ENCODE measurements at places on chromosomes 7 and 10.

DNA sequence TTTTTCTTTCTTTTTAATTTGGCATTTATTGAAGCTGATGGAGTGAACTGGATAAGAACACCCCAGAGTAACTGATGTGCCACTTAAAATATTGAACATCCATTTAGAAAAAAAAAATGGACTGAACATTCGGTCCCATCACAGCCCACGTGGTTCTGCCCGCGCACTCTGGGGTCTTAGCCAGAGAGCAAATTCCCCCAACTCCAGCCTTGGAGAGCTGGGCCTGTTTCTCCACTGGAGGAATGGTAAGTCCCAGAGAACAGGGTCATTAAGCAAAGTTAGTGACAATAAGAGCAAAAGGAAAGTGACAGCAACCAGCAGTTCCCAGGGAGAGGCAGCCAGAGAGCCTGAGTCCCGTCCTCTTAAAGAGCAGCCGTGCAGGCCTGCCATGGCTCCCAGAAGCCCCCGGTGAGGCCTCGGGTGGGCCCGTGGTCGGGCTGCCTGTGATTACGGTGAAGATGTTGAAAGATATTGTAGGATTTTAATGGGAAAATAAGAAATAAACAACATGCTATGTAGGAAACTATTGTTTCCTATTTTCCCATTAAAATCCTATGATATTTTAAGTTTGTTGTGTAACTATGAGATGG, 487.9 kb upstream of the MKI67 start:
- H3K27me3 ChIP-seq = no peaks in the 10 kb centered on the region
- no peak overlapping the region for H3K27ac ChIP-seq
- no peaks in the 10 kb centered on the region for H3K4me1 ChIP-seq
- no peak overlapping the region for H3K4me3 ChIP-seq
- DNase-seq = no peak

- peaks cover 27% of the 10 kb centered on the region for H3K27me3 ChIP-seq
- H3K4me1 ChIP-seq = no peaks in the 10 kb centered on the region
Observed at GRCh38 chr10:118953598-118954393, 75.7 kb upstream of the NANOS1 start.

- no peak overlapping the region for H3K4me3 ChIP-seq
- peaks cover 4% of the 10 kb centered on the region for H3K4me1 ChIP-seq
- no peak for DNase-seq
- H3K36me3 ChIP-seq = no peaks in the 10 kb centered on the region
Observed at GRCh38 chr7:41931263-41931646, 228.4 kb upstream of the INHBA start.

DNA sequence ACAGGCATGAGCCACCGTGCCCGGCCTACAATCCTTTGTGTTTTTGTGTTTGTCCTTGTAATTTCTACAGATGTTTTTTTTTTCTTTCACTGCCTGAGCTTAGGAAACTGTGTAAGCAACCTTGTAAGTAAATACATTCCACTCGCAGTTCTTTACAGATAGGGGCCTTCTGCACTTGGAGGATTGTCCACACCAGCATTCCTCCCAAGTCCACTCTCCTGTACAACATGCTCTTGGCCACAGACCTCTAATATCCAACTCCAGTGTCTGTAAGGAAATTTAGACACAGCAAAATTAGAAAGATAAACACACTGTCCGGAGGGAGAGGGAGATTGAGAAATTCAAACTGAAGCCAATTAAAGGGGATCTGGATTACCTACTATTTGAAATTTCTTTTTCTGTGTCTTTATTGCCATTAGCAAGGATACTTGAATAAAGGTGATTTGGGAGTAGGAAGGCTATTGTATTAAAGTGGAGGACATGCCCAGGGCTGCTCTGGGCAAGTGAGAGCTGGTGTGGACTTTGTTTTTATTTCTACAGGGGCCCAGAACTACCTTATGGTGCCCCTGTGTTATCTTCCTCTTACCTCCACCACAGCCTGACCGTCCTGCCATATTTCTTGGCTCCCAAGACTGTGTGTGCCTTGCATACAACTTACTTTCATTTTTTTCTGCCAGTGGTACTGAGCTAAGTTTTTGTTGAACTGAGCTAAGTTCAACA, 9.7 kb downstream of the MXI1 start:
- peaks cover 19% of the 10 kb centered on the region for H3K4me1 ChIP-seq
- H3K4me3 ChIP-seq = no peak overlapping the region
- H3K36me3 ChIP-seq = peaks cover 4% of the 10 kb centered on the region
- H3K27me3 ChIP-seq = peaks cover 10% of the 10 kb centered on the region

GRCh38 chr10:36017137-36017536, 375.0 kb upstream of the FZD8 start:
- H3K4me1 ChIP-seq = no peaks in the 10 kb centered on the region
- H3K27ac ChIP-seq = no peak overlapping the region
- H3K27me3 ChIP-seq = no peaks in the 10 kb centered on the region
- peaks cover 3% of the 10 kb centered on the region for H3K36me3 ChIP-seq
- H3K4me3 ChIP-seq = no peak overlapping the region

DNA sequence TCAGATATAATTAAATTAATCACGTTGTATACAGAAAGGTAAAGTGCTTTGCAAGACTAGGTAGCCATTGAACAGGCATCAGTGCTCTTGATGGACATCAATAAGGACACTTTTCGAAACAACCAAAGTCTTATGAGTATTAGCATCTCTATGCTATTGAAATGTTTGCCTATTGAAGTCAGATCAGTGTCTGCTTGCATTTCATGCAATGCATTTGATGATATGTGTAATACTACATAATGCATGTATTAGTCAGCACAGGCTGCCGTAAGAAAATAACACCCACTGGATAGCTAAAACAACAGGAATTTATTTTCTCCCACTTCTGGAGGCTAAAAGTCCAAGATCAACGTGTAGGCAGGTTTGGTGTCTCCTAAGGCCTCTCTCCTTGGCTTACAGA, 209.3 kb upstream of the PLXDC2 start:
- no peak overlapping the region for H3K27ac ChIP-seq
- no peak overlapping the region for H3K4me3 ChIP-seq
- no peak for DNase-seq
- H3K27me3 ChIP-seq = no peaks in the 10 kb centered on the region
- no peaks in the 10 kb centered on the region for H3K4me1 ChIP-seq
- H3K36me3 ChIP-seq = no peaks in the 10 kb centered on the region

- H3K4me1 ChIP-seq = peaks cover 4% of the 10 kb centered on the region
- no peak for DNase-seq
- H3K4me3 ChIP-seq = no peak overlapping the region
Observed at GRCh38 chr7:99840136-99840869, 12.5 kb downstream of the CYP3A43 start.

DNA sequence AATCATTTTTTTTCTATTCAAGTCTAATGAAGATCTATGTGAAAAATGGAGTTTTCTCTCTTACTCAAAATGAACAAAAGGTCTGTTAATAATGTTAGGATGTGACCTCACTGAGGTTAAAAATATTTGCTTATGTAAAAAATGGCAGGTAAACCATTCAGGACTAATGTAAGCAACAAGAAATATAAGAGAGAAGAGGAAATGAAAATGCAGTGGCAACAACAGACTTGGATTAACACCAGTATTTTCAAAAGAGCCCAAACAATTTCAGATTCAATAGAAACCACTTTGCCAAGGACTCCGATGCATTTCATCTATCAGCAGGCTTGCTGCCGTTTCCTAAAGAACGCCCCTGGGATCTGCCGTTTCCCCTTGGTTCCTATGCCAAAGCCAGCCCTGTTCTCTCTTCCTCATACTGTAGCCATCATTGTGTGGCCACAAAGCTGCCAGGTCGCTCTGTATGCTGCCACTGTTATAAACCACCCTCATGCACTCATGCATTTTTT, 66.4 kb downstream of the MTURN start:
- no peaks in the 10 kb centered on the region for H3K27me3 ChIP-seq
- peaks cover 2% of the 10 kb centered on the region for H3K36me3 ChIP-seq
- H3K4me3 ChIP-seq = no peak overlapping the region
- DNase-seq = no peak

- no peak for DNase-seq
- no peaks in the 10 kb centered on the region for H3K36me3 ChIP-seq
- no peaks in the 10 kb centered on the region for H3K27me3 ChIP-seq
- H3K4me3 ChIP-seq = no peak overlapping the region
- no peaks in the 10 kb centered on the region for H3K4me1 ChIP-seq
Observed at GRCh38 chr10:109219935-109220605, 703.2 kb downstream of the XPNPEP1 start.

DNA sequence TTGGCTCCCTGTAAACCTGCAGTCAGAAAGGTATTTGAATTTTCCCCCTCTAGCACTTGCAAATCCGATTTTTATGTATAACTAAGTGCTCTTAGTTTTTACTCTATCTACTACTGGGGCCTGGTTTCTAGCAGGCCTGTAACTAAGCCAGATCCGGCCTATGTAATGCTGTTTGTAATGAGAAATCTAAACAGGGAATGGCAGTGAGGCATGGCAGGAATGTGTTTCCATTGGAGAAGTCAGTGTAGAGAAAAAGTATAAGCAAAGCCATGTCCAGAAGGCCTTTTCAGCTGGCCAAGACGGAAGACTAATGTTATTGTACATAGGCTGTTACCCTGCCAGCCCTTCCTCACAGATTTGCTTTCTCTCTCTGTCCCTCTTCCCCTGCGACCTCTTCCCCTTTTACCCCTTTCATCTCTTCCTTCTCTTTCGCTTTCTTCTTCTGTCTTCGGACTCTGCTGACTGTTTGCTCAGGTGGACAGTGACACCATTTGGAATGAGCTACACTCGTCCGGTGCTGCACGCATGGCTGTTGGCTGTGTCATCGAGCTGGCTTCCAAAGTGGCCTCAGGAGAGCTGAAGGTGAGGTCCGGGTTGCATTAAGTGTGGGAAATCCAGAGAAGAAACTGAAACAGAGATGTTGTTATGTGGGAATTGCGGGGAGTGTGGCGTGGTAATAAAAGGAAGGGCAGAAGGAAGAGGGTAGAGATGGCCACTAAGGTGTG, 297.5 kb downstream of the HDAC9 start:
- no peaks in the 10 kb centered on the region for H3K36me3 ChIP-seq
- no peak overlapping the region for H3K27ac ChIP-seq
- H3K4me1 ChIP-seq = no peaks in the 10 kb centered on the region
- H3K4me3 ChIP-seq = no peak overlapping the region
- no peaks in the 10 kb centered on the region for H3K27me3 ChIP-seq

GRCh38 chr7:25574828-25575227, 346.5 kb upstream of the NPVF start:
- peaks cover 35% of the 10 kb centered on the region for H3K27me3 ChIP-seq
- no peak overlapping the region for H3K27ac ChIP-seq
- no peak overlapping the region for H3K4me3 ChIP-seq
- DNase-seq = no peak

DNA sequence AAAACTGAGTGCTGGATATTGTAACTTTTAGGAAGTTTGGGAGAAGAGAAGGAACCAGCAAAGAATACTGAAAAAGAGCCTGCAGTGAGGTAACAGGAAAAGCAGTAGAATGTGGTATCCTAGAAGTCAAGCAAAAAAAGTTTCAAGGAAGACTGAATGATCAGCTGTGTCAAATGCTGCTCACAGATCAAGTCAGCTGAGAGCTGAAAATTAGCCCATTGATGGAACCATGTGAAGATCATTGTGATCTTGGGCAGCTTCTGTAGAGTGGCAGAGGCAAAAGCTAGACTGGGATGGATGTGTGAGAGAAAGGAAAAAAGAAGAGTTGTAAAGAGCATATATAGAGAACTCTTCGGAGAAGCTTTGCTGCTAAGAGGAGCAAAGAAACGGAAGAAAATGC, 315.4 kb upstream of the BMPER start:
- no peaks in the 10 kb centered on the region for H3K4me1 ChIP-seq
- H3K27me3 ChIP-seq = no peaks in the 10 kb centered on the region
- H3K4me3 ChIP-seq = no peak overlapping the region
- no peak overlapping the region for H3K27ac ChIP-seq
- no peaks in the 10 kb centered on the region for H3K36me3 ChIP-seq

- peaks cover 10% of the 10 kb centered on the region for H3K4me1 ChIP-seq
- no peak overlapping the region for H3K4me3 ChIP-seq
- no peak overlapping the region for H3K27ac ChIP-seq
- H3K36me3 ChIP-seq = no peaks in the 10 kb centered on the region
- peaks cover 16% of the 10 kb centered on the region for H3K27me3 ChIP-seq
Observed at GRCh38 chr10:23338155-23338828, 6.3 kb downstream of the C10orf67 start.

- no peak overlapping the region for H3K4me3 ChIP-seq
- H3K27me3 ChIP-seq = peaks cover 13% of the 10 kb centered on the region
Observed at GRCh38 chr10:124294811-124295770, 123.6 kb downstream of the OAT start.

GRCh38 chr10:73225518-73225917, 21.5 kb downstream of the DNAJC9 start:
- no peak for DNase-seq
- H3K27me3 ChIP-seq = no peaks in the 10 kb centered on the region
- H3K27ac ChIP-seq = no peak overlapping the region
- H3K4me3 ChIP-seq = no peak overlapping the region
- no peaks in the 10 kb centered on the region for H3K36me3 ChIP-seq

DNA sequence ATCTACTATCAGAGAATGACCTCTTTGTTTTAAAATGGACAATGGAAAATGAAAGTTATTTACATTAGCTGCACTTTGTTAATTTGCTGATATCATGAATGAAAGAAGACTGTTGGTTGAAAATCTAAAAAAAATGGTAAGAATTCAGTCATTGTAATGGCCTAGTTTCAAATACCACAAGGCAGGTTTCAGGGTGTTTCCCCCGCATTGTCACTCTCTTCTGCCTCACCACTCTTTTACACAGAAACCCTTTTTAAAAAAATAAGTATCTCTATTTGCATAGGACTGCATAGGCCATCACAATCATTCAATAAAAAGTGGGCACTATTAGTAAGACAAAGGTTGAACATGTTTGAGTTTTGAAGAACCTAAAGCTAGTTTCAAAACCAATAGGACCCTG, 737.1 kb downstream of the INHBA start:
- H3K27me3 ChIP-seq = no peaks in the 10 kb centered on the region
- DNase-seq = no peak
- H3K36me3 ChIP-seq = no peaks in the 10 kb centered on the region
- H3K4me1 ChIP-seq = no peaks in the 10 kb centered on the region
- H3K27ac ChIP-seq = no peak overlapping the region

GRCh38 chr10:124650820-124651401, 93.3 kb downstream of the FAM53B start:
- H3K36me3 ChIP-seq = peaks cover 65% of the 10 kb centered on the region
- H3K4me3 ChIP-seq = peak overlapping the region; percentile 85
- peaks cover 94% of the 10 kb centered on the region for H3K4me1 ChIP-seq
- no peaks in the 10 kb centered on the region for H3K27me3 ChIP-seq

- H3K4me3 ChIP-seq = no peak overlapping the region
- no peaks in the 10 kb centered on the region for H3K27me3 ChIP-seq
Observed at GRCh38 chr7:133699386-133699785, 427.8 kb upstream of the LRGUK start.

GRCh38 chr7:76236224-76236623, 34.5 kb downstream of the SRRM3 start:
- peaks cover 47% of the 10 kb centered on the region for H3K27me3 ChIP-seq
- H3K4me1 ChIP-seq = no peaks in the 10 kb centered on the region
- no peak for DNase-seq
- no peak overlapping the region for H3K4me3 ChIP-seq

DNA sequence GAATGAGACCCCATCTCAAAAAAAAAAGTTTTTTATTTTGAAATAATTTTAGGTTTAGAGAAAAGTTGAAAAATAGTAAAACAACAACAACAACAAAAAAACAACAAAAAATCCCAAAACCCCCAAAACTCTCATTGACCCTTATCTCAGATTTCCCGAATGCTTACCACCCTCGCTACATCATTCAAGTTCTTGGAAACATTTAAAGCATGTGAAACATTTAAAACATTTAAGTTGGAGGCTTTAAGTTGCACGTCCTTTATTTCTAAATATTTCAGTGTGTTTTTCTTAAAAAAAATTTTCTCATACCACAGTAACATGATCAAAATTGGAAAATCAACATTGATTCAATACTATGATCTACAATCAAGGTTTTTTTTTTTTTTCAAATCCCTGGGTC, 382 bp upstream of the ARMS2 start:
- DNase-seq = no peak
- no peaks in the 10 kb centered on the region for H3K4me1 ChIP-seq
- H3K4me3 ChIP-seq = no peak overlapping the region
- peaks cover 32% of the 10 kb centered on the region for H3K27me3 ChIP-seq

Measured in effector memory CD8-positive, alpha-beta T cell (primary cell).